ENCODE measurements at places on chromosomes 5 and 9.
A peak's percentile ranks its signal among the peaks of the same experiment; 100 is the strongest.

DNA sequence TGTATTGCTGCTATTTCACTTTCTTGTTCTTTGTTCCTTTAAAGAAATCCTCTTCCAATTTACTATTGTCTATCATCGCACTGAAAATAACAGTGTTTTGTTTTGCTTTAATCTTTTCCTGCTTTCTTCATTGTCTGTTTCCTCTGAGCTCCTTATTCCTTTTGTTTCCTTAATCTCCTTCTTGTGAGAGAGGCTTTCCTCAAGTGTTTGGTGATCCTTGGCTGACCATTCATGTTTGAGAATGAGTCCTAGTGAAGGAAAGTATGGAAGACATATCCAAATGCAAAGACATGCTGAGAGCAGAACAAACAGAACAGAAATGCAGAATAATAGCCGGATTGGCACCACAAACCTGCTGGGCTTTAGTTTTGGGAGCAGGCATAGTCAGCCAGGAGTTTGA, 42.0 kb upstream of the ENTREP1 start:
- DNase-seq: no peak

- DNase-seq: no peak
Measured at GRCh38 chr9:80556631-80557030, 984.9 kb downstream of the TLE4 start.

- DNase-seq: no peak
Measured at GRCh38 chr5:125584140-125584520, 837.7 kb upstream of the ZNF608 start.

DNA sequence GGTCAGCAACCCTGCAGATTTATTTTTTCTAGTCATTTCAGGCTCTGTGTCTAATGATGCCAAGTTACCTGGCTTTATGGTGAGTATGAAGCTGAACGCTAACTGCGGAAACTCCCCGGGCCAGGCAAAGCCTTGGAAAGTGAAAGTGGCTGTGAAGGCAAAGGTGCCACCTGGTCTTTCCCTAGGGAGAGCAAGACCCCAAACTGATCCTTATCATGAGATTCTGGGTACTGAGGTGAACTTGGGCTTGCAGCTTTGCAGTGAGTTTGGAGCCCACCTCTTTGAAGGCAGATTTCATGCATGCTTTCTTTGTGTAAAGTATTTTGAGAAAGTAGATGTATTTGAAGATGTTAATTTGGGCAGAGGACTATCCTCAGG, 63.3 kb downstream of the CARTPT start:
- DNase-seq: no peak

- no peak for DNase-seq
Measured at GRCh38 chr9:6630502-6631206, 14.9 kb downstream of the GLDC start.

DNA sequence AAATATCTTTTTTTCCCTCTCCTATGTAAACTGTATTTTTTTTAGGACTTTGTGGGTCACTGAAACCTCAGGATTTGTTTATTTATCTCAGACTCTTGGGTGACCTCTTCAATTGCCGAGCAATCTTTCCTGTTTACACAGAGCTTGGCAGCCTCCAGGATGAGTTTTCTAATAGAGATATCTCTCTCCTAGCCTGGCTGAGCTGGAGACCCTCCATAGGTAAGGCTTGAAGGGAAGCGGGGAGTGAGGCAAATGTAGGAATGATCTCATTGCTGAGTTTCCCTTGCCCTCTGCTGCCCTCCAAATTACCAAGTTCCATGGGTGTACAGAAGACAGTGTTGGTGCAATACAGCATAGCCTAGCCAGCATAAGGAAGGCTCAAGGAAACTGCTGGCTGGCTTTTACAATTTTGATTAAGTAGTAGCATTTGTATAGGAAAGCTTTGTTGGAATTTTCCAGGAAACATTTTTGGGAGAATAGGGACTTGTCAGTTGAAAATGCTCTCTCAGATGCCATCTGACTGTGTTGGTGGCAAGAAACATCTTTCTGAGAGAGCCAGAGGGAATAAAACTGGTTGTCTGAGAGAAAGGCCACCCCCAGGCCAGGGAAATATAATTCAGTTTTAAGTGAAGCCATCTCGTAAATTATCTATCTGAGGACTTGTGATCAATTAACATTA, 116.0 kb downstream of the NMUR2 start:
- no peak for DNase-seq

- DNase-seq: no peak
Measured at GRCh38 chr5:158313027-158313732, 454.2 kb upstream of the CLINT1 start.

- DNase-seq: no peak
Measured at GRCh38 chr5:181047921-181048320, 7.9 kb downstream of the BTNL9 start.

GRCh38 chr5:134637116-134637721, 4.6 kb upstream of the SAR1B start:
- no peak for DNase-seq

DNA sequence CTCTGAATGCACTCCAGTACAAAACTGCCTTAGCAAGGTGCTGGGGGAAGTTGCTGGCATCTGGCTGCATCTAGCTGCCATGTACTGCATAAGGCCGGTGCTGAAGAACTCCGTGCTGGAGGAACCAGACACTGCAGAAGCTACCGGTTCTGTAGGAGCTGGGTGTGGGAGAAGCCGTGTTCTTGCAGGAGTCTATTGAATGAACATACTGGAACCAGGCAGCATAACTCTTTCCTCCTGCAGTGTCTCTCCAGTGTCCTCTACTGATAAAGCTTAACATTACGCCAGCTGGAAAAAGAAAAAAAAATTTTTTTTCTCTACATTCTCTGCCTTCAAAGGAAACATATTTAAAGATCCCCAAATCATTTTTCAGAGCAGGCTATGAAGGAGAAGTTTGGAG, 38.5 kb downstream of the VPS13A start:
- DNase-seq: no peak

DNA sequence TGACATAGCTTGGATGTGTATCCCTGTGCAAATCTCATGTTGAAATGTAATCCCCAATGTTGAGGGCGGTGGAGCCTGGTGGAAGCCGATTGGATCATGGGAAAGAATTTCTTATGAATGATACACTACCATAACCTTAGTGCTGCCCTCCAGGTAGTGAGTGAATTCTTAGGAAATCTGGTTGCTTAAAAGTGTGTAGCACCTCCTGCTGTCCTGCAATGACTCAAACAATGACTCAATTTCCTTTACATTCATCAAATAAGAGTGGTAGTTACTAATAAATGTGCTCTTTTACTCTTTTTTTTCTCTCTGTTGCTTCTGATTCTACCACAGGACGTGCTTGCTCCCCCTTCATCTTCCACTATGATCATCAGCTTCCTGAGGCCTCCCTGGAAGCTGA, 1696.0 kb upstream of the CDH9 start:
- DNase-seq: no peak

GRCh38 chr5:6728011-6728794, 15.0 kb downstream of the TENT4A start:
- no peak for DNase-seq

GRCh38 chr5:133897431-133897830, 71.0 kb downstream of the C5orf15 start:
- no peak for DNase-seq

GRCh38 chr5:138369261-138369660, 16.8 kb downstream of the KDM3B start:
- DNase-seq: no peak

- DNase-seq: no peak
Measured at GRCh38 chr5:17229313-17229712, 11.9 kb downstream of the BASP1 start.

GRCh38 chr5:66553368-66553912, 42.8 kb upstream of the MAST4 start:
- DNase-seq: no peak

DNA sequence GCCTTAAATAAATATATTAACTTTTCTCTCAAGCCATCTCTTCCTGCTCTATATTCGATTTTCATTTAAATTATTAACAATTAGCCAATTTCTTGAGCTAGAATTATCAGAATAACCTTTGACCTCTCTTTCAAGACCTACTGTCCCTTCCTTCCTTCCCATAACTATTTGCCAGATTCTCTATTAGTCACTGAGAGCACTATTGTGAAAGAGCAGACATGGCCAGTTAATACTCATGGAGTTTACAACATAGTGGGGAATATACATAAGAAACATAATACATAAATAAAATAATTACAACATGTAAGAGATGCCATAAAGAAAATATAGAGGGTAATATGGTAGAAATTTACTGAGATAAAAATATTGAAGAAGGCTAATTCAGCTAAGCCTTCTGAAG, 72.1 kb upstream of the CHD1 start:
- no peak for DNase-seq

- no peak for DNase-seq
Measured at GRCh38 chr5:32315221-32316014, 2.7 kb upstream of the MTMR12 start.

GRCh38 chr5:50759526-50760270, 93.3 kb downstream of the PARP8 start:
- DNase-seq: no peak

- DNase-seq: no peak
Measured at GRCh38 chr9:125908136-125908535, 161.0 kb downstream of the PBX3 start.

- no peak for DNase-seq
Measured at GRCh38 chr5:53430618-53431252, 49.7 kb upstream of the FST start.

GRCh38 chr5:141807732-141808131, 70.5 kb downstream of the PCDH1 start:
- no peak for DNase-seq

- DNase-seq: no peak
Measured at GRCh38 chr5:10673017-10673389, 88.0 kb downstream of the DAP start.

GRCh38 chr9:135501261-135502167, 1.0 kb downstream of the MRPS2 start:
- DNase-seq: peak; percentile 83

DNA sequence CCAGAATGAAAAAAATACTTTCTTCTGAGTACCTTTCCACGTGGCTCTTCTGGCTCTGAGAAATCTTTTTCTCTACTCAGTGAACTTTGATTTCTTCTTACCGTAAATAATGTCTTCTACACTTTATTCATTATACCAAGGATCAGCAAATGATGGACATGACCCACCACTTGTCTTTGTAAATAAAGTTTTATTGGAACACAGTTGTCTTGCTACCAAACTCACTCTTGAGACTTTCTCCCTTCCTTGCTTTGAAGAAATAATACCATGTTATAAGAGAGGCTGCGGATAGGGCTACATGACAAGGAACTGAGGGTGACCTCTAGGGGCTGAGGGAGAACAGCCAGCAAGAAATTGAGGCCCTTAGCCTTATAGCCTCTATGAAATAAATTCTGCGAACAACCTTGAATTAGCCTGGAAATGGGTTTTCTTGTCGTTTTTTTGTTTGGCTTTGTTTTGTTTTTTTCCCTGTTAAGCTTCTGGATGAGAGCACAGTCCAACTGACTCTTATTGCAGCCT, 212.5 kb downstream of the COMMD10 start:
- no peak for DNase-seq

GRCh38 chr5:161261668-161262323, 284.7 kb downstream of the GABRB2 start:
- no peak for DNase-seq

GRCh38 chr5:98770209-98770910, 3.1 kb upstream of the RGMB start:
- DNase-seq: peak; percentile 18

GRCh38 chr5:150574818-150575547, 65.5 kb upstream of the SYNPO start:
- DNase-seq: no peak

DNA sequence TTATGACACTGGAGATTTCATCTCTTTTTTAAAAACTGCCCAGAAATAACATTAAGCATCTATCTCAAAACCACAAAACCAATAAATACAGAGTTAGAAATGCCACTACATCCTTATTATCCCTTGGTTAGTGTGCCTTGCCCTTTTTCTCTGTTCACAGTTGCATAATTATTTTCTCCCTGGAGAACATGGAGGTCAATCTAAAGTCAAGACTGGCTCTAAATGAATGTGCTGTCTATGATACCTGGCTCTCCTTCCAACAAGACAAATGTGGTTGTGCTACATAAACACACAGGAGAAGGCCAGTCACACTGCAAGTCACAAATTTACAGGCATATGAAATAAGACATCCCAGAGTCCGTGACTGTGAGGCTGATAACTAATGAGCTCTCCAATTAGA, 2.8 kb downstream of the FBN2 start:
- DNase-seq: no peak

DNA sequence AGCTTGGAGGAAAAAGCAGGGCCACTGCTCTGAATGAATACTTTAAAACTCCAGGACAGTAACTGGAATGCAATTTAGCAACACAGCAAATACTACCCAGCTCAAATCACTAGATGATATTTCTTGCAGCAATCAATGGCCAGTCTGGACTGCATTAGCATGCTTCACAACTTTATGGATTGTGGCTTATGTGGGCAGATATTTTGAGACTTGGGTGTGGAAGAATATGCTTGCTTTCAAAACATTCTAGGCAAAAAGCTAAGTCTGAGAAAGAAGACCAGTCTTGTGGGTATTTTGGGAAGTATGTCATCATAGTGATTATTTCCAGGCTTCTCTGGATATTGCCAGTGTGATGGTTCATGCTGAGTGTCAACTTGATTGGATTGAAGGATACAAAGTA, 3.1 kb downstream of the RANBP3L start:
- no peak for DNase-seq

DNA sequence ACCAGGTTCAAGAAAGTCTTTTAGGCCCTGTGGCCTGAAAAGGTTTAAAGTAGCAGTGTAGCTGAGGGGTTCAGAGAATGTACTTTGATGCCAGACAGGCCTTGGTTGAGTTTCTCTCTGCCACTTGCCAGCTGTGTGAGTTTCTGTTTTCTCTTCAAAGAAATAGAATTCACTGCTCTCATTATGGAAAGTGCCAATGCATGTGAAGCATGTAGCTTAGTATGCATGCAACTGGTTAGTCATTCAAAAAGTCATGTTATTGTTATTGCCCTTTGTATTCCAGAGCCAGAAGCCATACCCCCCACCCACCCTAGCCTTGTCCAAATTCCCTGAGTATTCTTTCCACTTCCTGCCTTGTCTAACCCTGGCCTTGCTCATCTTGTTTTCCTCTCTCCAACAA, 101.7 kb downstream of the ADRB2 start:
- no peak for DNase-seq

DNA sequence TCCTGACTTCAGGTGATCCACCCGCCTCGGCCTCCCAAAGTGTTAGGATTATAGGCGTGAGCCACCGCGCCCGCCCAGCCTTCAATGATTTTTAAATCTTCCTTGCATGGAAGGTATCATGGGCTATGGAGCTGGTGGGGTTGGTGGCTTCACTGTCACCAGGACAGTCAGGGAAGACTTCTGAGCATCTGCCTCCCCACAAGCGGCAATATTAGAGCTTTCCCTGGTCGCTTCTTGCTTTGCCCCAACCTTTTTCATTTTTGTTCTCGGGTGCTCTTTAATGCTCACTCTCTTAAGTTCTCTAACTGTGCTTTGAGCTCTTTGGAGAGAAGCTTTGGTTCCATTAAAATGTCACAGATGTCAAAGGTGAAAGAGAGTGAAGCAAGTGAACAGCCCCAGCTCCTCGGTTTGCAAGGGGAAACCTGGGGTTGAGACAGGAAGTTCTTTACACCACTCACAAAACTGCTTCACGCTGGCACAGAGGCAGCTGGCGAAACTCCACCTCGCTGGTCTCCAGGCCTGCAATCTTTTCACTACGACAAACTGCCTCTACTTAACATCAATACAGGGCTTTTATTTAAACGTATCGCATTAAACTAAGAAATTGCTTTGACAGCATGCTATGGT, 142.5 kb upstream of the RETREG1 start:
- DNase-seq: peak; percentile 9
